CD4-positive, alpha-beta T cell treated with Interleukin-12 subunit alpha and Interleukin-12 subunit beta, for 1 hour (primary cell): ENCODE measurements at places on chromosomes 13 and 19.

- no peak for DNase-seq
These were observed 122.5 kb downstream of the GPC5 start for GRCh38 chr13:91520952-91521351.

DNA sequence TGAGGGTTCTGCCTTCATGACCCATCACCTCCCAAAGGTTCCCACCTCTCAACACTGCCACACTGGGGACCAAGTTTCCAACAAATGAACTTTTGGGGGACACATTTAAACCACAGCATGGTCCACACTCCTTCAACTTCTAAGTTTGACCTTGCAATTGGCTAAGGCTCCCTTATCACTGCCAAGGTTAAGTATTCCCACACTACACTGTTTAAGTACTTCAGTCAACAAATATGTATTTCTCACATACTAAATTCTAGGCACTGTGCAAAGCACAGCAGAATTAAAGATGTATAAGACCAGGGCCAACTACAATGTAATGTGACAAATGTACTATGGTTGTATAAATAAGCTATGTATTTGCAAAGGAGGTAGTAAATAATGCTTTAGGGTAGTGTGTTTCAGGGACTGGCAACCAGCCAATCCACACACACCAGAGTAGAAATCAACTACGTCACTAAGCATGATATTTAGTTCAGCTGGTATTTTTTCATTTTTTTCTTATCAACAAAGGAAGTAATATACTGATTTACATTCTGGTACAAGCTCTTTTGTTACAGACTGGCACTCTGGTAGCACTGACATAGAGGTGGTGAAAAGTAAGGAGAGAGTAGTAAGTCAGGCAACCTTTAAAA is 12.2 kb downstream of the NUFIP1 start:
- no peak for DNase-seq

GRCh38 chr13:30019648-30020626 is 169.5 kb upstream of the UBL3 start:
- no peak for DNase-seq

DNA sequence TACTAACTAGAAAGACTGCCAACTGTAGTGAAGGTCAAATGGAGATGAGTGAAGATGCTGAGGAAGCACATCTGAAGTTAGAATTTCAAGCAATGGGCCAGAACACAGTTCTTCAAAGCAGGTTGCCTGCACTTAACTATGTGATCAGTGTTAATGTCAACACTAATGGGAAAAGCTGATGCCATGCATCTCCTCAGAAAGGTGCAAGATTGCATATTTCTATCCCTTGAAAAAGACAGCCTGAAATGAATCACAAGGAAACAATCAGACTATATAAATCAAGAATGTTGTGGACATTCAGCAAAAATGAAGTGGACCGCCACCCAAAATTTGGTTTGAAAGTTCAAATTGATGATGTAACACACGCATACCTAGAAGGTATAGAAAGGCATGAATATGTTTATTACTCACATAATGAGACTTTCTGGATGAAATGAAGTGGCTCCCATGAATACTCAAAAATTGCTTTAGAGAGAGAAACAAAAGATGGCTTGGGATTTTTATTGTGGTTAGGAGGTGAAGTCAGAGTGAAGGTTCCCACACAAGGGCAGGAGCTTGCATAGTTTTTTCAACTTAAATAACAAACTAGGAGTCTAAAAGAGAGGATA is 522.4 kb downstream of the KCTD12 start:
- no peak for DNase-seq

GRCh38 chr13:22214184-22214583 is 543.3 kb downstream of the FGF9 start:
- DNase-seq, result no peak

DNA sequence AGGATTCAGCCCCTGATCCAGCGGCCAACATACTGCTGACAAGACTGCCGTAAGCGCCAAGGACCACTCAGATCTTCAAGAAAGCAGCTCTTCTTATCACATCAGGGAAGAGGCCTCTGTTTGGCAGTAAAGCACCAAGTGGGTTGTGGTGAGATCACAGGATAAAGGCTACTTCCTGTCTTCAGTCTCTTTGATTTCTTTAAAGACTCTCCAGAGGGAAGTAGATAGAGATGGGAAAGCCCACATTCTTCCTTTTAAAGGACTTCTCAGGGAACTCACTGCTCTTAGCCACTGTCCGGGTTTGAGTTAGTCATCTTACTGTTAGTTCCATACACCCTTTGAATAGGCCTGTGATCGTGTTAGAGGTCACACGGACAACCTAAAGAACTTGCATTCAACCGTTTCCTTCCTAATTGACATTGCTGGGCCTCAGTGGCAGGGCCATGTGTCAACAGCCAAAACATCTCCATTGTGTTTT is 47.2 kb upstream of the POMP start:
- DNase-seq, result peak; percentile 24

DNA sequence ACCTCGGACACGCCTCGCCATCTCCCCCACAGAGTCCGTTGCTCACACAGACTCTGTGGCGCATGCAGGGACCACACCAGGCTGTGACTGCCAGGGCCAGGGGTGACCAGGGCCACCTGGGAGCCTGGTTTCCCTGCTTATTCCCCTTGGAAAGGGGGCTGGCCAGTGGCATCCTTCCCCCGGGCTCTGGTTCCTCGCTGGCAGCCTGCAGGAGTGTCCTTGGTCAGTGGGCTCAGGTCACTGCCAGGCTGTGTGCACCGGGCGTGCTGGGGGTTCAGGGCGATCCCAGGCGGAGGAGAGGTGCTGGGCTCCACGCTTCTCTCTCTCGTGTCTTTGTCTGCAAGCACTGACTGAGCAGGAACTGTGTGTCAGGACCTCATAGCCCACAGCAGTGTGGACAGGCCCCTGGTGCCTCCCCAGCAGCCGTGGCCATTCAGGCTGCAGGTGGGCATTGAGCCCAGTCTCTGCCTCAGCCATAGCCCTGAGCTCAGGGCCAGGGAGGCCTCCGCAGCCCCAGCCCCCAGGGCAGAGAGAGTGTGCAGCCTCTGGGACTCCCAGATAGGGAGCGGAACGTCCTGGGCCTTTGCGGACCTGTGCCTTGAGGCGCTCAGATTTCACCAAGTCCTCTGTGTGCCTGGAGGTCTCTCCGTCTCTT is 6.5 kb downstream of the PIAS4 start:
- DNase-seq, result no peak

DNA sequence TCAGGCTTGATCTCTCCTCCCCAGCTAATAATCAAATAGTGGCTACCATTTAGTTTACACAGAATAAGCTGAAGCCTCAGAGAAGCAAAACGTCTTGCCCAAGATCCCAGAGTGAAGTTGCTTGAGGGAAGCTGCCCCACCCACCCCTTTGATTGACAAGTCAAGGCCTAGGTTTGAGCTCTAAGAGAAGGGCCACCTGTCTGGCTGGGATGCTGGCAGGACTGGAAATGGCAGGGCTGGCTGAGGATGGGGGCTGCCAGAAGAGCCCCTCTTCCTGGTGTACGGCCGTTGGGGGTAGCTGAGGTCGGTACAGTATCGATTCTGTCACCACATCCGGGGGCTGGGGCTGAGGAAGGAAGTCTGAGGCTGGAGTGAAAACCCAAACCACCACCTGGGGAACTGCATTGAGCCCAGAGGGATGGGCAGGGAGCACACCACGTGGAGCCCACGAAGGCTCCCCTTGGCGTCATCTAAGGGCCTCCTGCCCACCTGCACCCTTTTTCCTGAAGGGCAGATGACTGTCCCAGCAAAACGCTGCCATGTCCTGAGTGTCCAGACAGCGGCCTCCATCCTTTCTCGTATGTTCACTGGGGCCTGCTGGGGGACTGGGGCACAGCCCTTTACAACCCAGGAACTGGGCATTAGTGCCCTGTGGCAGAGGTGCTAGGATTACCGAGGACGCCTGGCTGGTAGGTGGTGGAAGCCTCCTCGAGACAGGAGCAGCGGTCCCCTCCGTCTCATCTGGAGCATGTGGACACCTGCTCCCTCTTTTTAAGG is 1.4 kb upstream of the PRKD2 start:
- DNase-seq, result peak; percentile 71
